Hypothalamus (tissue), 51 donors: ENCODE measurements at places on chromosomes 11 and 22.

DNA sequence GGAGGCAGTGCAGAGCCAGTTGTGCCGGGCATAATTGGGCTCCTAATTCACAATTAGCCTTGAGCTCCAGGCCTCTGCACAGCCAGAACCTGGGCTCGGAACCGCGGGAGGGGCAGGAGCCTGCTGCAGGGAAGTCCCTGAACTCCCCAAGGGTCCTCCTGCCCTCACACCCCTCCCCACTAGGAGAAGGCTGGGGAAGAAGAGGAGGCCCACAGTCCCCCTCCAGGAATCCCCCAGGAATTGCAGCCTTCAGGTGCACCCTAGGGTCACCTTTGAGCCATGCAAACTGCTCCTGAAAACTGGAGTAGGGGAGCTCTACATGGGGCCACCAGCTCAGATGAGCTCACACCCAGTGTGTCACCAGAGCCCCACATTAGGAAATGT lies 93.8 kb upstream of the LMO1 start:
- DNase-seq = no peak

DNA sequence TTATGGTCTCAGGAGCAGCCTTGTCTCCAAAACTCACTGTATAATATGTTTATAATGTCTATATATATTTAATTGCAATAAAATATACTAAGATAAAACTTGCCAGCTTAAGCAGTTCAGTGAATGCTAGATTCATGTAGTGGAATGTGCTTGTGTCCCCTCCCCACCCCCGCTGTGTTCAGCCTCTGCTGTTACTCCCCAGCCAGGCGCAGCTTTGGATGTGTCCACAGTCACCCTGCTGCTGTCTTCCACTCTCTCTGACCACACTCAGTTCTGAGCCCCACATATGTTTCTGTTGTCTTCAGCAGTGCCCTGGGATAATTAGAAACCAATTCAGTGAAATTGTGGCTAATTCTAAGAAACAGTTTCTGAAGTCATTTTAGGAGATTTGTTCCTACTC lies 52.2 kb downstream of the PPFIA1 start:
- no peak for DNase-seq

DNA sequence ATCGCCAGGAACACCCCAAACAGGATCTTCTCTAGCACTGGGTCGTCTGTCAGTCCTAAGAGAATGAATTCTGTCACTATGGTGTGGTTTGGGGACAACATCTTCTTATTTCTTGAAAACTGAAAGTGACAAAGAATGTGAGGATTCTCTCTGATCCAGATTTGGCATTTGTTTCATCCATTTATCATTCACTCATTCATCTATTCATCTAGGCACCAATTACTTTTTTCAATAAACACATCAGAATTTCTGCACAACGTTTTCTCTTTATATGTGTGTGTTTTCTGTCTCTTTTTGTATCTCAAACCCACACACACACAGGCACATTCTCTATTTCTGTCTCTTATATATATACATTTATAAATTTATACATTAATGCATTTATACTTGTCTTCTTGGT lies at the start of gene OR5M10:
TSS of gene OR5M10 (minus strand) at position 101 of the 400 bp plus-strand sequence. CDS start at position 101, 0 bp downstream.
- no peak for DNase-seq

DNA sequence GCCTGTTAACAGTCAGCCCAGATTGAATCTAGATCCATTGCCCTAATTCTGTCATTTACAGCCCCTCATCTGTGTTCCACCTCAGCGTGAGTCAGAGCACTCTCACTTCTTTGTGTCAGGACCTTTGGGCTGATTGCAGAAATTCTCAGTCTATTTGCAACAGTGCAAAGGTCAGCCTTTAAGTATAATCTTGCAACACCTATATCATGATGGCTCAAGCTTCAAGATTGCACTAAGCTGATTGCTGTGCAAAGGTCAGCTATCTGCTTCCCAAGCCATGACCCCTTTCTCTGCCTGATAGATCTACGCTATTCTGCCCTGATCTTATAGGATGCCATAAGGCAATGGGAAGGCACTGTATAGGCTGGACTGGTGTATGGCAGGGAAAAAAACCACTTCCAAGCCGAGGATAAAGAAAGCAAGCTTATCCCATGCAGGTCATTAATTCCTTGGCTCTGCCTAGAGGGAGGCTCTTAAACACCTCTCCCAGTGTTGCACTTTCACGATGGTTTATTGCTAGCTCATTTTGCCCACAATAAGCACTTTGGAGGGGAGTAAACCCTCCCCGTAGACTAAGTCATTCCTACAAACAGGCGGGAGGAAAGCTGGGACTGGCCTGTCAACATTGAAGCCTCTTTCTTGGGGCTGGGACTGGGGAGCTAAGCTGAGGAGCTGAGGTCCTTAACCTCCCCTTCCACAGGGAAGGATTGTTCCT lies 100.6 kb downstream of the RRAS2 start:
- DNase-seq = no peak

DNA sequence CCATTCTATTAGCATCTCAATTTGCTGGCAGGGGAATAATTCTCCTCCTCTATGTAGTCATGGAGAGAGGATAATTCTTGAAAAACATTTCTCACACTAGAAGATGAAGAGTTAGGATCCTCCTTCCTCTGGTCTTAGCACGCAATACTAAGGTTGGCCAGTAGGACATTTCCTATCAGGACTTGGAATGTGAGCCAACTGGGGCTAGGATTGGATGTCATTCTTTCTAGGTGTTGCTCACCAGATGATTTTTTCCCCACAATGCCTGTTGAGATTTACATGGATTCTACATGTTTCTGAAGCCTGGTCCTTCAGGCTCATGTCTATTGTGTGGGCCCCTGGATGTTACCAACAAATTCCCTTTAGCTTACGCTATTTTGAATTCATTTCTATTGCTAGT lies 28.0 kb downstream of the SLN start:
- no peak for DNase-seq
